Activated CD8-positive, alpha-beta T cell treated with anti-CD3 and anti-CD28 coated beads, Interleukin-2, amount 10 ng/mL, durations not matched to agents 7 days and 5 days (primary cell): ENCODE measurements at places on chromosomes 7 and 10. TPM values are rescaled to one million over a fixed set of nuclear protein-coding genes. Genes with fewer than 3 reads are reported as not detected.

GRCh38 chr10:30686708-30687107 is 57.2 kb upstream of the LYZL2 start:
- no peak for DNase-seq

GRCh38 chr10:55641601-55642000 is 719.5 kb downstream of the ZWINT start:
- no peak for DNase-seq

Gene FHIP2A
- 17.6 TPM for total RNA-seq

GRCh38 chr10:52276986-52277385 is 37.1 kb upstream of the DKK1 start:
- no peak for DNase-seq

DNA sequence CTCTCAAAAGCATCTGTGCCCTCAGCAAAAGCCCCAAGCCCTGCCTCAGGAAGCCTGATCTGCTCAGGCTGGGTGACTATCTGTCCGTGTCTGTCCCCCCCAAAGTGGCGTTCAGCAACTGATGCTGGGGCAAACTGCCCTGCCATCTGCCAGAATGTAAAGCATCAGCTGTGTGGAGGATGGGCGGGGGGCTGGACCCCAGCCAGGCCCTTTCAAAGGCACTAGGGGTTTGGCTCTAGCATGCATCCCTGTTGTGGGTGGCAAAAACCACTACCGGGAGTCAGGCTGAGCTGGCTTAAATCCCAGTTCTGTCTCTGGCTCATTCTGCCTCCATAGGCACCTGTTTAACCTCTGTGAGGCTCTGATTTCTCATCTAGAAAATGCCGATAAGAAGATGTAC is 35.5 kb downstream of the GPRIN2 start:
- DNase-seq: no peak

GRCh38 chr10:95998255-95998784 is 45.1 kb upstream of the CCNJ start:
- no peak for DNase-seq

DNA sequence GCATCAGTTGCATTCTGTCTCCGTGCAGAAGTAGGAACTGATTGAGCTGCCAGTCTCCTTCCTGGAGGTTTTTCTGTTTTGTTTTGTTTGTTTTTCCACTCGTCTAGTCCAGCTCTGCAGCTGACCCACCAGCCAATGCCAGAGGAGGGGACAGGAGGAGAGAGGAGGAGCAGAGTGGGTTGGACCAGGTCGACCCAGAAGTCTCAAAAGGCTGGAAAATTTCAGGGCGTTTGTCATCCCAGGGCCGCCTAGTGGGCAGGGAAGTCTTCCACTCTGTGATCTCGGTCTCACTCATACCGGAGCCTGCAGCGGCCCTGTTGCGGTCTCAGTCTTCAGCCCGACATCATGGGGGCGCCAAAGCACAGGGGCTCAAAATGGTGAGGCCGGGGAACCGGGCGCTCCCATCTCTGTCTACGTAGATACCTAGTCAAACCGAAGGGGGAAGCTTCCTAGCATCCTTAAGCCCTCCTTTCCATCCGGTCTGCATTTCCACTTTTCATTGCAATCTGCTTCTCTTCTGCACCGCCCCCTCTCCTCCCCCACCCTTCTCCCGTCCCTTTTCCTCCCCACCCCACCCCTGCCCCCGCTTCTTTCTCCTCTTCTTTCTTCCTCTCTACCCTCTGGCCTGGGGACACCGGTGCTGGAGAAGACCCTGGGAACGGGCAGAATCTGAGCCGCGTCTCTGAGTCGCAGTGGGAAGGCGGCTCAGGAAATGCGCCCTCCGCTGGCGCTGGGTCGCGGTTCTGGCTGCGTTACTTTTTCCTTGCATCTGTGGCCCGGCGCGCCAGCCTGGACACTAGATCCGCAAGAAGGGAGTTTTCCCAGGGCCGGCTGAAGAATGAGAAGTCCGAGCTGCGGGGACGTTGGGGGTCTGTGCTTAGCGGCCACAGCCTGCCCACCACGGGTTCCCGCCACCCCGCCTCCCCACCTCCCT is 16.2 kb upstream of the PAX2 start:
- peak; percentile 53 for DNase-seq

DNA sequence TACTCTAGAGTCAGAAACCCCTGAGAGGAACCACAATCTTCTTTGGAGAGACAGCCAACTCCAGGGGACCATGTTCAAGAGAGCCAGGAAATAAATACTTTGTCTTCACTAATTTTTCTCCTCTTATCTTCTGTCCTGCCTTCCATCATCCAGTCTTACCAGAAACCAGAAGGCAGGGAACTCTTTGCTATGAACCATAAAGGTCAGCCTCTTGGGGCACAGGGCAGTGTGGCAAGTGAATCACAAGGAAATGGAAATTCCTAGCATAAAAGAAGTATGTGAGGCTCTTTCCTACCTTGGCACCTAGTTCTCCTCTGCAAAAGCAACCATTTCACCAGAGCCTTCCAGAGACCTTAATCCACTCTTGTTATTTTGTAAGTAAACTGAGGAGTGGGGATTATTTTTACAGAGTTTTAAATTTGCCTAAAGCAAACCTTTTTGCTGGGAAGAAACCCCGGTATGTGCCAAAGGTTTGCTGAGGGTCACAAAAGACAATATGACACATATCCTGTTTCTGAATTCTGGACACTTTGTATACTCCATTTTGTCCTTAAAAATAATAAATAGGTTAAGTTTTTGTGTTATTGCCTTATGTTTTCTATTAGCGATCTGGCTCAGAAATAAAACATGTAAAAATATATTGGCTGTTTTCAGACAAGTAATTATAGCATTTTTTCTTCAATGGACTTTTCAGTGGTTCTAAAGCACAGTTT is 87.1 kb downstream of the ADAM22 start:
- DNase-seq: no peak

DNA sequence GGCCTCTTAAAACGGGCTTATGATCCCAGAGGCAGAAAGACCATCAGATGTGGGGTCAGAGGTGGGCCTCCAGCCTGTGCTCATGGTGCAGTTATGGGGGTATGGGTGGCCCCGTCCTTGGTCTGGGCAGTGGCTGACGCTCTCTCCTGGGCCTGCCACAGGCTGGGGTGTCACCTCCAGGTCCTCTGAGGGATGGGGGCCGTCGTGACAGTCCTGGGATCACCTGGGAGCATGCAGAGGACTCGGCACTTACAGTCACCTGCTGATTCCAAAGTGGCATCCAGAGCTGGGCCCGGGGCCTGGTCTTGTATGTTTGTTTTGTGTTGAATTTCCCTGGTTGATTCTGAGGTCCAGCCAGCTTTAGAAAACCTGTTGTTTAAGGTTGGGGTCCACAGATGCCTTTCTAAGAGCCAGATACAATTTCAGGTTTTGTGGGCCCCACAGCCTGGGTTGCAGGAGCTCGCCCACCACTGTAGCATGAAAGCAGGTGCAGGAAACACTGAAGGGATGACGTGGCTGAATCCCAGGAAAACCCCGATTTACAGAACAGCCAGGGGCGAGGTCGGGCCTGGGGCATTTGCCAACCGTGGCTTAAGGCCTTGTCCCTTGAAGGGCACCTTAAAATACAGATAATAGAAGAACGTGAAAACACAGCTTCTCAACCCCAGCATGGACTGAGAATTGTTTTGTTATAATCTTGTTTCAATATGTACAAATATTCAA is 170.7 kb upstream of the PPP2R2D start:
- DNase-seq: no peak

Gene ANKRD61
- total RNA-seq: 0.26 TPM

Gene RFC2
- 69.5 TPM for total RNA-seq

DNA sequence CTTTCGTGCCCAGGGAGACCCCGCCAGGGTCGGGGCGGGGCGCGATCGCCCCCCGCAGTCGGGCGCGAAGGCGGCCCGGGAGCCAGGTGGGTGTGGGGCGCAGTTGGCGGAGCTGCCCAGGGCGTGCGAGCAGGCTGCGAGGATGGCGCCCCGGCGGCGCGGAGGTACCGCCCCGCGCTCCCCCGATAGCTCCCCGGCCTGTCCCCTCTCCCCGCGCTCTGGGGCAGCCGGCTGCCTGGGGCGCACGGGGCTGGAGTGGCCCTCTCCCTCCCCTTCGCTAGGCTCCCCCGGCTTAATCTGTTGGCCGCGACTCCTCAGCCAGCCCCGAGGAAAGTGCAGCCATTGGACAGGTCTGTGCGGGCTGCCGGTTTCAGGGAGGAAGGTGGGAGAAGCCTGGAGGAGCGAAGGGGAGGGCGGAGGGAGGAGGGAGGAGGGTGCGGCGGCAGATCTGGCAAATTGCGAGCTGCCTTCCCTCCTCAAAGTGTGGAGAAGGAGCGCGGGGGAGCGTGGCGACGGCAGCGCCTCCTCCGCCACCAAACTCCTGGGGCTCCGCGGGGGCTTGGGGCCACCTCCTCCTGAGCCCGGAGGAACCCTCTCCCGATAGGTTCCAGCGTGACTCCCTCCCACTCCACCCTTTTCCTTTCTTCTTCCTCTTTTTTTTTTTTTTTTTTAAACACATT is 361 bp upstream of the PLXDC2 start:
- no peak for DNase-seq

GRCh38 chr10:27242951-27243551 is 2.5 kb upstream of the ACBD5 start:
- peak; percentile 81 for DNase-seq

Gene FKBP6
- total RNA-seq: not detected

GRCh38 chr7:92404170-92404614 is 43.1 kb upstream of the GATAD1 start:
- DNase-seq: peak; percentile 83

DNA sequence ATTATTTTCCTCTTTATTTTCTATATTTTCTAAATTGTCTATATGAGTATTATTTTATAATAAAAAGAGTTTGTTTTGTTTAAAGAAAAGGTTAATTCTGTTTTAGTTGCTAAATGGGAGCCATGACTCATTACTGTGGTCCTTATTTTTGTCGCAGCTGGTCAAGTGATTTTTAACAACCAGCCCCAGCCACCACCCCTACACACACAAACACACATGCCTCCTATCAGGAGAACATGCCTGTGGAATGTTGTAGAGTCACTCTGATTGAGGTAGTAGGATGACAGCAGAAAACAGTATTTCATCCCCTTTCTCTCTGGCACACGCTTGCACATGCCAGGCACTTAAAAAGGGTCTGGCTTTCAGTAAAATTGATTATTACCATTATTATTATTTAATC is 68.6 kb upstream of the GDF10 start:
- no peak for DNase-seq

Gene ELFN1
- not detected for total RNA-seq

DNA sequence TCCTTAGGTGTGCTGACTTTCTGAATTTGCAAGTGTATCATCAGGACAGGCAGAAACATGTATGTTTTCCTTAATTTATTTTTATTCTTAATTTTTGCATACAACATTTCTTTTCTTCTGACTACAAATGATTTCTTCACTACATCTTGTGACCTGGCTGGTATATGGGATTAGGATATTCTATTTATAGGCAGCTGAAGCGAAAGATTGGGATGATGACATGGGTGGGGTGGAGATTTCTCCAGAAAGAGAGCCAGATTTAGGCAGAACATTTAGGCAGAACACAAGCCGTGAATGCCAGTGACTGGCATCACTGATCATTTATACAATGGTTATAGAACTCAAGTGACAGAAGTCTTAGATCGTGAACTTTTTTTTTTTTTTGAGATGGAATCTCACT is 256.7 kb downstream of the KLF6 start:
- DNase-seq: no peak

Gene GNGT1
- total RNA-seq: not detected

DNA sequence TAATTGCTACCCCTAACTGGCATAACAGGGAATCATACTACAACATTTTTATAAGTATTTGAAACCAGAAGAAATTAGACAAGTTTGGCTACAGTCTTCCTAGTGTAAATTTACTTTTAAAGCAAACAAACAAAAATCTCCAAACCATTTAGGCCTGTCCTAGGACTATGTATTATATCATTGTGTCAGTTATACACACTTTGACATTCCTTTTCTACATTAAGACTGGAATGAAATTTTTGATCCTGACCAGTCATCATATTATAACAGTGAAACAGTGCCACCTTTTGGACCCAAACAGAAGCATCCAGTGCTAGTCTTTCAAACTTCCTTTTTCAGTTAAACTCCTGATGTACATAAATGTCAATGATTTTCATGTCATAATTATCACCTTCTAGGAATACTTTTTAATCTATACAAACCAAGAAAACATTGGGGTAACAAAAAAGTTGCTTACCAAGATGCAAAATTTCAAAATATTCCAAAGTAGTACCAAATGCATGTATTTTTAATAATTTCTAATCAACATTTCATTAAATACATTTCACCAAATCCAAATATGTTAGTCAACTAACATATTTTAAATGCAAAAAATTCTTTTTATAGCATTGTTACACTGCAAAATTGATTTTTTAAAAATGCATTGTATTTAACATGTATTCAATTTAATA is 75.7 kb downstream of the IMMP2L start:
- no peak for DNase-seq

DNA sequence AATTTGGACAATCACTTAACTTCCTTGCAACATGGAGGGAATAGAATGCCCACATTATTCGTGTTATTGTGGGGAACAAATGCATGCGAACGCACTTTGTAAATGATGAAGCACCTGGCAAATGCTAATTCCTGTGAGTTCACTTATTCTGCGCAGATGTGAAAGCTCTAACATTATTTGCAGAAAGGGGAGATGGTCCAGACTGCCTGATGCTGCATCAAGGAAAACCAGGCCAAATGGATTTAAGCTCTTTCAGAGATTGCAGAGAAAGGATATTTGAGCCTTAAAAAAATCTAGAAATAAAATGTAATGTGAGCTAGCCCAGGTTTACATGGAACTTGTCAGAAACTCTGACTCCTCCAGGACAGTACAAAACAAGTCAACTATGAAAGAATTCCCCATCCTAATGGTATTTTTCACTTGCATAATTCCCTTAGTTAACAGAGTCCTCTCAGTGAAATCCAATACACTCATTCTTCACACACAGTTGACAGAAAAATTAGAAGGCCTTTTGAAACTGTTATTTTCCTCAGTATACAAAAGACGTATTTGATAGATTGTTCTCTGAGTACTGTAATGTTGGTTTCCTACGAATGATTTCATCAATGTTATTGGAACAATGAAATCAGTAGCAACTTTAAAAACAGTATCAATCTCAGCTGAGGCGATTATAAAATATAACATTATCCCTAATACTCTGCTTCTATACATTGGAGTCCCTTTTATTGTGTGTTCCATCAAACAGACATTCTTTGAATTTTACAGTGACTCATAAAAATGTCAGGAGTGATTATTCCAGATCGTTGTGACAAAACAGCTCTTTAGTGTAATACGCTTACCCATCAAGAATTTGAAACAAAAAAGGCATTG is 136.3 kb upstream of the ANK3 start:
- DNase-seq: no peak

- no peak for DNase-seq
Observed at GRCh38 chr7:69597278-69598076, 798 bp upstream of the AUTS2 start.

Gene PTF1A
- not detected for total RNA-seq

DNA sequence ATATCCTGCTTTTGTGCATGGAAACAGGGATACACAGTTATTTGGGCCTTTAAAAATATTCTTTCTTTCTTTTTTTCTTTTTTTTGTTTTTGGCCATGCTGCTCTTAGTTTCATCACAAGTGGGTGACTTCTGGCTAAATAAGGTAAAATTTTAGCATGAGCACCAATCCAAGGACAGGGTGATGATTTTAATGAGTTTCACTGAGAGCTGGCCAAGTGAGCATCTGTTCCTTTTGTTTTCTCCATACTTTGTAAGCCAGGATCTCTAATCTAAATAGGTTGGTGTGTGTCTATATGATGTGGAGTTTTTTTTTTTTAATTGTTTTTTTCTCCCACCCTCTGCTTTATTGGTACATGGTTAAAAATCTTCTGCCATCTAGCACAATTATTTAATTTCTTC is 106.8 kb downstream of the POLL start:
- DNase-seq: no peak

GRCh38 chr10:126186766-126187165 is 201.5 kb downstream of the ADAM12 start:
- no peak for DNase-seq

- DNase-seq: no peak
Observed at GRCh38 chr7:71015252-71015900, 116.6 kb upstream of the GALNT17 start.
